ENCODE measurements at places on chromosomes 2 and 18.

DNA sequence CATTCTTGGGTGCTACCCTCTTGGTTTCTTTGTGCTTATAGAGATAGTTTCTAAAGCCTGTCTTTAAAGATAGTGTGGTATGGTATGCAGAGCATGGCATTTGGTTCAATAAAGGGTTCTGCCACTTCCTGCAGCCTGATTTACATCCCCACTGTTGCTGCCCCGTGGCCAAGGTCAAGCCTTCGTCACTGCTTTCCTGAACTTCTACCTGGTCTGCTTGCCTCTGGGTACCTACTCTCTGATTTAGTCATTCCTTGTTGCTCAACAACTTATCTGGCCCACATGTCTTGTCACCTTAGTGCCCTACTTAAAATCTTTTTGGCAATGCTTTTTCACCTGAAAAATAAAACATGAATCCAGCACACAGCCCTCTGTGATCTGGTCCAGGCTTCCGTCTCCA lies 352.9 kb downstream of the LPIN1 start:
- no peak for DNase-seq

DNA sequence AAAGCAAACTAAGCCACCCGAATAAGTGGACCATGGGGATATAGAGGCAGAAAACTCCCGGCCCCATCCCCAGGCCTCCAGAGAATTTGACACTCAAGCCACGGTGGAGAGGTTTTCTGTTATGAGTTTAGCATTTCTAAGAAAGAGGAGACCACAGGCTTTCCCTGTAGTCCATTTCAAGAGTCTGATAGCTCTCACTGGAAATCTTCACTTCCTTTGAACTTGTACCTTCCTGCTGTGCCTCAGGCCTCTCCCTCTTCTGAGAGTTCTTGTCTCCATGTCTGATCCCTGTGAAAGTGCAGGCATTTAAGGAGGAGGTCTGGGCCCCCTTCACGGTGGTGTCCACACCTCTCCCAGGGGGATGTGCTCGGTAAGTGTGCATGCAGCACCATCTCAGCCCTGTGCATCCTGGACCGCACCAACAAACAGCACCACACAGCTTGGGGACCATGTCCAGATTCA lies 113.7 kb downstream of the BCL2 start:
- no peak for DNase-seq

GRCh38 chr2:205427112-205427511 lies 255.2 kb upstream of the NRP2 start:
- no peak for DNase-seq

GRCh38 chr18:48605408-48605845 lies 66.6 kb downstream of the CTIF start:
- DNase-seq: peak; percentile 88

GRCh38 chr2:23561088-23561487 lies 176.1 kb downstream of the KLHL29 start:
- no peak for DNase-seq

DNA sequence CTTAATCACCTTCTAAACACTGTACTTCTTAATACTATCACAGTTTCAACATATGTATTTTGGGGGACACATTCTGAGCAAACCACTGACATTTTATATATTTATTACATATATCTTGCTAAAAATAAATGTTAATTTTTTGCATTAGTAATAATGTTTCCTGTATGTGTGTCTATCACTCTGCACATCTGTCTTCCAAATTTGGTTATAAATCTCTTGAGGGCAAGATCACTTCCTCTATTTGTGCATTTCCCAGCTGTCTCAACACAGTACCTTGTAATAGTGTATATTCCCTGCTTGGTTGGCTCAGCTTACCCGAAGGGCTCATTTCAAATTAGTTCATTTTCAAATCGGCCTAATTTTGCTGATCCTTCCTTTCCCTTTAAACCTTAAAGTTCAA lies 617.1 kb upstream of the GYPC start:
- DNase-seq: no peak

DNA sequence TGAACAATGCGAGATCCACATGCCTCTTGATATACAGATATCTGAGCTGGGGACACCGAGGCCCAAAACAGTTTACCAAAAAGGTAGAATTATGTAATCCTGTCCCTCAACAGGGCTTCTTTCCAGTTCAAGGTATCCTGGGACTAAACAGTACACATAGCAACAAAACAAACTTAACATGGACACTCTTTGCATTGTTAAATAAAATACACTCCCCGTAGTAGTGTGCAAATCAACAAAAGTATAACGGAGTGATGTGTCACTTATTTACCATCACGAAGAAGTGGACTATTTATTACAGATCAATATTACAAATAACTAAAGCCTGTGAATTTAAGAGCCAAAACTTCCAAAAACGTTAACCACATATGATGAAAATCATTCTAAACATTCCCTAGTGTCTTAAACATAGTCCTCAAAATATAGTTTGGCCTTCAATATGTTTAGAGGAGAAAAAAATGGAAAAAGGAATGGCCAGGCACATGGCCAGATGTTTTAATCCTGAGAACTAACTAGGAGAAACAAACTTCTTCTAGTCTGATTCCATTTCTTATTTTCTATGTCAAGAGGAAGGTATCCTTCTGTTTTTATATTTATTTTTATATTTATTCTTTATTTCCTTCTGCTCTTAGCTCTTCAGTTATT lies 377.5 kb downstream of the OSR1 start:
- DNase-seq: no peak

All from islet precursor cell (in vitro differentiated cells).